ENCODE measurements at places on chromosomes 3 and 15.

- DNase-seq: no peak
Observed at GRCh38 chr3:172210355-172210754, 171.0 kb downstream of the FNDC3B start.

- DNase-seq: no peak
Observed at GRCh38 chr15:69337138-69337537, 38.4 kb downstream of the PAQR5 start.

GRCh38 chr3:53238886-53239285 is 16.9 kb downstream of the TKT start:
- DNase-seq: no peak

- DNase-seq: no peak
Observed at GRCh38 chr3:33044676-33045075, 52.3 kb downstream of the GLB1 start.

GRCh38 chr3:197495059-197495455 is 60.7 kb downstream of the BDH1 start:
- DNase-seq: no peak

GRCh38 chr3:179565496-179565895 is 2.8 kb downstream of the ACTL6A start:
- DNase-seq: no peak

- no peak for DNase-seq
Observed at GRCh38 chr15:37103163-37103435, 2.8 kb upstream of the MEIS2 start.

DNA sequence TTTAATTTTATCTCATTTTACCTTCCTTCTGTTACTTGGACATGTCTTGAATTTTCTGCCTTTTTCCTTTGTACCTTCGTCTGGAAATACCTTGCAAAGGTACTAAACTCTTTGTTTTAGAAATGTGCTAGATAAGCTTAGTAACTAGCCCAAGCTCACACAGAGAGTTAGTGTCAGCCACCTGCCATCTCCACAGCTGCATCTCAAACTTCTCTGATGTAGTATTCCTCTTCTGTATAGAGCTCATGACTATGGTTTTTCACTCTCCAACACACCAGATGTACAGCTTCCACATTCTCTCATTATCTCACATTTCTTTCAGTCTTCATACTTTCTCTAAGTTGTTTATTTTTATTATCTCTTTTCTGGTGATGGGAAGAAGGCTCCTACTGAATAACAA is 516.6 kb upstream of the ROBO2 start:
- no peak for DNase-seq

- peak; percentile 32 for DNase-seq
Observed at GRCh38 chr3:57169872-57170623, 4.9 kb upstream of the IL17RD start.

DNA sequence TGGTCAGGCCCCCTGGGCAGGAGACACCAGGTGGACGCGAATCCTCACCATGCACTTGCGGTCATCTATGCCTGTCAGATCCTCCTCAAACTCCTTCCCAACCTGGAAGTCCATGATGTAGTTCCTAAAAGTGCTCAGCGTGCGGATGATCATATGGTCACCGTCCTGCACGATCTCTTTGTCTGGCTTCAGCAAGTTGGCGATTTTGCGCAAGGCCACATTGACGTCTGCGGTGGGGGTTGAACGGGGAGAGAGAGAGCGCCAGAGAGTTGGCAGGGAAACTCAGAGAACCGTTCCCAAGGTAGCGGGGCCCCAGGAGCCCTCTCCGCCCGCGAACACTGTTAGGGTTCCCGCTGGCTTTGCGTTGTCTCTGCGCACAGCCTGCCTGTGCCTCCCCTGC is 809 bp downstream of the RBP1 start:
- DNase-seq: no peak

- DNase-seq: no peak
Observed at GRCh38 chr3:132981719-132982118, 56.5 kb upstream of the TMEM108 start.

- DNase-seq: no peak
Observed at GRCh38 chr3:11844891-11845290, 1.8 kb downstream of the TAMM41 start.

DNA sequence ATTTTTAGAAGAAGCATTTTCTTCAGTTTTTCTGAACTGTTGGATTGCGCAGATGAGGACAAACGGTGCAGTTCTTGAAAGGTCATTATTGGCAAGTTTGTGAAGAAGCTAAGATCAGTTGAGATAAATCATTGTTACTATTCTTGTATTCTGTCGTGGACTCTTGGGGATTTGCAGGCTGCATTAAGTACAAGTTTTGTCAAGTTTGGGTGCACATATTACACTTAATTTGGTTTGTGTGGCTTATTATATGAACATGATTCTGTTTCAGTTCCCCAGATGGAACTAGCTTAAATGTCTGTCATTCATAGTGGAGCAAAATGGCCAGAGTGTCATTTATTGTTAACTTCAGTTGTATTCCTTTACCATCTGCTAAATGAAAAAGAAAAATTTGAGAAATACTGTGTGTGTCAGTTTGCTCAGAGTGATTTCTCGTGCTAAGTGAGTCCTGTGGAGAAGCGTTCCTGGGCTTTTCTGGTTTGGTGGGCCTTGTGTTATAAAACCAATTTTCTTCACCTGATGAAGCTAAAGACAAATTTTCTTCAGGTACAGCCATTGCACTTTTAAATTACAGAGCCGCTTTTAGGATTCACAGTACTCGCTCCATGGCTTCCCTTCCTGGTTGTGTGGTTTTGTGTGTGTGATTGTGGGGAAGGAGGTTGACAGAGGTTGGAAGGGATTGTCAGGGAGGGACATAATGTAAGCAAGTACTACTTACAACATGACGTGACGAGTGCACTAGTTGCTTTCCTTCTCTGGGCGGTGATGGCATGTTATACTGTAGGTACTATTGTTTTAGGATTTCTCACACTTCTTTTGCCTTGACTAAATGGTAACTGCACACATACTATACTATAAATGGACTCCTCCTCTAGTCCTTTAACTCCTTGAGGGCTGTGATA is 1.7 kb downstream of the AKAP13 start:
- DNase-seq: no peak
